Suppressor macrophage treated with lipopolysaccharide for 4 hours (primary cell): ENCODE measurements at places on chromosomes 7 and 10.

GRCh38 chr7:130353196-130353595 is 8.6 kb downstream of the CPA5 start:
- DNase-seq, result no peak

DNA sequence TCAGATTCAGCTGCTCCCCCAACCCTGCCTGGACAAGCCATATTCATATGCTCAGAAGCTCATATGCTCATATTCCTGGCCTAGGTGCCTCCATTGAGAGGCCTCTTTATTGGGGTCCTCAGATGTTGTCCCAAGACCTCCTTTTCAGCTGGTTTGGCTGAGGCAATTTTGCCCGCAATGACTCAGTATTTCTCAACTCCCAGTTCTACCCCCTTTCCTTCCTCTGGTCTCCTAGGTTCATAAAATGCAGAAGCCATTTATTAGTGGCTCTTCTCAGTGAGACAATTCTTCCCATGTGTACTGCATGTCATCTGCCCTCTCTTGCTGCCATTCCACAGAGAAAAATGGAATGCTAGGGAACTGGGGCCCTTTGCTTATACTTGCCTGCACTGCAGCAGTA is 110.7 kb downstream of the INHBA start:
- DNase-seq, result peak; percentile 49

DNA sequence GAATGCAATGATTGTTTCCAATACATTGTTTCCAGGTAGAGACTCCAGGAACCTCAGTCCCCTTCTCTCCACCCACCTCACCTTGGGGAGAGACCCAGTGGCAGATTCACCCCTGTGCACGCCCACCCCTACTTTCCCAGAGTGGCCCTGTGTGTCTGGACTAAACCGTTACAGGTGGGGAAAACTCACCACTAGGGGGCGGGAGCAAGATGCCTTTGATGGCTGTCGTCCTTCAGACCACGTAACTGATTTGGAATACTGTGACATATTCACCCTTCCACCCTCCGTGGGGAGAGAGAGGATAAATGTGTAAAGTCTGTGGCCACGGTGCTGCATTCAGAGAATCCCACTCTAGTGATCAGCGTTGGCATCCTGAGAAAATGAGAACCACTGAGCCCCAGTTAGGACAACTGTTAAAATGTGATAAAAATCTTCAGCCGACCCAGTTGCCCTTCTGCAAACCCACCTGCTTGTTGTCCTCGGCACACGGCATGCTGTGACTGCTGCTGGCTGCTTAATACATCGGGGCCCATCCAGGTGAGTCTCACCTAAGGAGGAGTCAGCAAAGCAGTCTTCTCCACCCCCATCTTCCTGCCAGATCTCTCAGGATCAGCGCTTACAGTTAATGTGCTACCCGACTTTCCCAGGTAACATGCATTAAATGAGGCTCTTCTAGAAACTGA is 41.5 kb upstream of the NMT2 start:
- DNase-seq, result peak; percentile 76

GRCh38 chr10:51170518-51171245 is 96.4 kb downstream of the PRKG1 start:
- no peak for DNase-seq

- no peak for DNase-seq
Observed at GRCh38 chr7:21429786-21430574, 2.1 kb downstream of the SP4 start.

DNA sequence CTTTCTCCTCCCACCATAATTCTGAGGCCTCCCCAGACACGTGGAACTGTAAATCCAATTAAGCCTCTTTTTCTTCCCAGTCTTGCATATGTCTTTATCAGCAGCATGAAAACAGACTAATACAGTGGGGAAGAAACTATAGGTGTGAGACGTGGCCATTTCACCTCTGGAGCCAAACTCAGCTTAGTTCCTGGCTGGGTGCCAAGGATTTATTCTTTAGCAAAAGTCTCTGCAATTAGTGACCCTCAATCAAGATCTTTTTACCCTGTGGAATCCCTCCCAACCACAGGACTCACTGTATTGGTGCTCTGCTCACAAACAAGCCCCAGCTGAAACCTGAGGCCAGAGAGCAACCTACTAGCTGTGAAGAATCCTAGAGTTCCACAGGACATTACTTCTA is 28.1 kb upstream of the SFTPD start:
- DNase-seq, result no peak

DNA sequence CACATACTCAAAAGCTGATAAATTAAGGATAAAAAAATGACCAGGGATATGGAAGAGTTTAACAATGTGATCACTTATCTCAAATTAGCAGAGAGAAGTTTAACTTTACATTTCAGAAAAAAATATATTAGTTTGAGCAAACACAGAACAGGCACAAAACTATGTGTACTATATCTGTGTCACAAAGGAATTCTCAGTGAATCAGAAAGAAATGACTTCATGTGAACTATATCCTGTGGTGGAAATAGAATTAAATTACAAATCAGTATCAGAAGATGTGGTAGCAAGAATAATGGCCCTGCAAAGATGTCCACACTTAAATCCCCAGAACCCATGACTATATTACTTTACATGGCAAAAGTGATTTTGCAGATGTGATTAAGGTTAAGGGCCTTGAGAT is 70.3 kb downstream of the SEC23IP start:
- no peak for DNase-seq

DNA sequence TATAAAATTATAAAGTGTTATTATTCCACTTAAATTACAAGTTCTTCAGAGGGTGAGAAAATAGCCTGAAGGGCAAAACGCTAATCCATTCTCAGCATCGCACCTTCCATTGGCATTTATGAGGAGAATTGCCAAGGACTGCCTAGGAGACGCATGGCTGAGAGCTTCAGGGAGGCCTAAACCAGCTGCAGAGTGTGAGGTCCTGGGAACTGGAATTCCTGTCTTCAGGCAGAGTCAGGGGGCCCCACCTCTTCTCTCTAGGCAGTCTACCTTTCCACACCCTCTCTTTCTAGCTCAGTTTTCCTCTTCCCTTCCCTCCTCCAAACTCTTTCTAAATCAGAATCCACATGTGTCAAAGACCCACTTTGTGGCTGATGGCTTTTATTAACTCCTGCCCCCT is 35.3 kb downstream of the LRRC72 start:
- DNase-seq, result no peak

GRCh38 chr10:123974406-123974805 is 82.8 kb upstream of the CPXM2 start:
- DNase-seq, result peak; percentile 11

DNA sequence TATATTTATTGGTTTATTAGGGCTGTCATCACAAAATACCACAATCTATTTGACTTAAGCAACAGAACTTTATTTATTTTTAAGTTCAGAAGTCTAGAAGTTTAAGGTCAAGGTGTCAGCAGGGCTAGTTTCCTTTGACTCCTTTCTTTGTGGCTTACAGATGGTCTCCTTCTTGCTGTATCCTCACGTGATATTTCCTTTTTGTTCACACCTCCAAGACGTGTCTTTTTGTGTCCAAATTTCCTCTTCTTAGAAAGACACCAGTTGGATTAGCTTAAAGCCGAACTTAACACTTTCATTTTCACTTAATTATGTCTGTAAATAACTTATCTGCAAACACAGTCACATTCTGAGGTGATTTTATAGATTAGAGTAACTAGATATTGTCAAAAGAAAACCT is 631.4 kb upstream of the POT1 start:
- peak; percentile 43 for DNase-seq

DNA sequence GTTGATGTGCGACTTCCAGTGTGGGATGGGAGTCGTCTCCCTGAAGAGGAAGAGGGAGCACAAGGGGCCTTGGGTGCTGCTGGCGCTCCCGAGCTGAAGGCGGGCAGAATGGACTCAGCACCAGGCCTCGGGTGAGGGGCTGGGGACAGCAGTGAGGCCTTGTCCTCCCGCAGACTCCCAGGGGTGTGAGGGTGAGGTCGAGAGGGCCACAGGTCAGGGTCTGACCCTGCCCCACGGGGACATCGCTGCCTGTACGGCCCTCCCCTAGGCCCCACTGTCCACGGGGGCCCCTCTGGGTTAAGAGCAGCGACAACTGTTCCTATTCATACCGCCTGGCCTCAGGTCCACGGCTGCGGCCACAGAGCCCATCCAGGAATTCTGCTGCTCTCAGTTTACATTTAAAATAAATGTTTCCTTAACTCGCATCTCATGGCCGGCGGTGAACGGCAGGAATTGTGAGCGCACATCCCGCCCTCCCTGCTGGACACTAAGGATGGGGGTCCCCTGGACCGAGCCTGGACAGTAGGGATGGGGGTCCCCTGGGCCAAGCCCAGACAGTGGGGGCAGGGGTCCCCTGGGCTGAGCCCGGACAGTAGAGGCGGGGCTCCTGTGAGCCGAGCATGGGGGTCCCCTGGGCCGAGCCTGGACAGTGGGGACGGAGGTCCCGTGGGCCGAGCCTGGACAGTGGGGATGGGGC is 61.7 kb downstream of the PDGFA start:
- DNase-seq, result no peak

GRCh38 chr10:95247881-95248583 is 42.8 kb downstream of the PDLIM1 start:
- DNase-seq, result no peak

- no peak for DNase-seq
Observed at GRCh38 chr7:120278773-120279172, 5.8 kb downstream of the KCND2 start.

DNA sequence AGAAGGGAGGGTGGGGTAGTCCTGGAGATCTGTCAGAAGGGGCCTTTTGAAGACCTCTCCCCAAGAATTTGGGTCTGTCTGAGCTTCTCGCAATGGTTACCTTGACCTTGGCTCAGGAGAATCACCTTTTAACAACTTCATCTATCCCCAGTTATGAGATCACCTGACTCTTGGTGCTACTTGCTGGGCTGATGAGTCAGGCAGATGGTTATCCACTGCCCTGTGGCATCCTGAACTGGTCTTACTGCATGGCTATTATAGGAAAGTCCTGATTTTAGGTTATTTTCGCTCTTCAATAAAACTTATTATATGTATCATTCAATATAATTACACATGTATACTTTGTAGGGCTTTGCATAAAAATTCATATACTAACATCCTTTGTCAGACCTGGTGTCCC is 274.7 kb downstream of the GFRA1 start:
- DNase-seq, result no peak

- peak; percentile 4 for DNase-seq
Observed at GRCh38 chr10:103111031-103111917, 81.8 kb downstream of the NT5C2 start.

DNA sequence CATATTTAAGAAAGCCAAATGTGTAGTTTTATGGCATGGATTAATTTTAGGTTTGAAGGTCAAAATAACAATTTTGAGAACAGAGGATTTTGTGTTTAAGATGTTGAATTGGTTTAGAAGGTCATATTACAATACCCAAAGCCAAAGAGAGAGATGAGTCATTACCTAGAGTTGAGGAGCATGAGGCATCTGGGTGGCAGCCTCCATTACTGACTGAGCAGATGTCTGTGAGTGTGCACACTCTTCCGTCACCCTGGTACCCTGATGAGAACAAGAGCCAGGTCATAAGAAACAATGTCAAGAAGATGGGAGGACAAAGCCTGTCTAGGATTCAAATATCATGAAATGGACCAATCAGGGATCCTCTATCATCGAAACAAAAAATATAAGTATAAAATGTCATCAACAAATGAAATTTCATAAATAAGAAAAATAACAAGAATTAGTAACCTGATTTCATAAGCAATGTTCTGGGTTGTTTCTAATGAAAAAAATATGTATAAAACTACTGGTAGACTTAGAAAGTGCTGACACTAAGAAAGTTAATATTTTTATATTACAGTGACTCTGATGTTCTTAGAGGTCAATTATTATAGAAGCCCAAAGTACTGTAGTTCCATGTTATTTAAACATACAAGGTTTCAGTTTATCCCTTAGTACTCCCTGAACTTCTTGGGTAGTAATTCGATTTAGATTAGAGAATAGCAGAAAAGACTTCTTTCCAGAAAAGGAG is 20.0 kb downstream of the CUBN start:
- DNase-seq, result peak; percentile 46

- DNase-seq, result peak; percentile 85
Observed at GRCh38 chr10:3036155-3037021, 31.0 kb upstream of the PFKP start.

DNA sequence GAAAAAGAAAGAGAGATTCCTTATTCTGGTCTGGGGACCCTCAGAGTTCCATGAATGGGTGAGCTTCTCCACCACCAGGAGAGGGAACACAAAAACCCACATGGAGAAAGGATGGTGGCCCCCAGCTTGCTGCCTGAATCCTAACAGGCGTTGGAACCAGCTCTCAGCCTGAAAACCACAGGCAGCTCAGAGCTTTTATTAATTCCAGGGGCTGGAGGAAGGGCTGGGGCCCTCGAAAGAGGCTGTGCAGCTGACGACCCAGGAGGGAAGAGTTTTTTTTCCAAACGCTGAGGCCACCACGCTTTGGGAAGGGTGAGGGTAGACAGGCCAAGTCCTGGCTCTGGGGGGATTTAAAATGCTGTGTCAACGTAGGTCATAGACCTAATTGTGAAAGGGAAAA is 10.8 kb upstream of the ELN start:
- no peak for DNase-seq

DNA sequence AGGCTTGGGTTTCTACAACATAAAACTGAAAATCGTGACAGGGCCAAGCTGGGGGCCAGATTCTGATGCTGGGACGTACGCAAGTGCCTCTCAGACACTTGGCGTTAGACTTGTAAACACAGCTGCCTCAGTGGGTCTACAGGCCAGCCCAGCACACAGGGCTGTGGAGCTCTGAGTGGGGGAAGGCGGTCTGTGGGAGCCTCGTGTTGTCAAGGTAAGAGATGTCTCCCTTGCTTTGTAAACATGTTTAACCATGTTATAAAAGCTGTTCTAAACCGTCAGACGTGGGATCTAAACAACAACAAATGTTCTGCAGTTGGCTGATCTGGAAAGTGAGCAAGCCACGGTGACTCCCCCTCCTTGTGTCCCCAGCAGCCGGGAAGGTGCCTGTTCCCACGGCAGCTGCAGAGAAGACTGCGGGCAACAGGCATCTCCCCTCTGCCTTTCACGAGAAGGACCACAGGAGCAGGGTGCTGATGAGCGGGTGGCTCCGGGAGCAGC is 67.8 kb downstream of the ZRANB1 start:
- DNase-seq, result no peak

DNA sequence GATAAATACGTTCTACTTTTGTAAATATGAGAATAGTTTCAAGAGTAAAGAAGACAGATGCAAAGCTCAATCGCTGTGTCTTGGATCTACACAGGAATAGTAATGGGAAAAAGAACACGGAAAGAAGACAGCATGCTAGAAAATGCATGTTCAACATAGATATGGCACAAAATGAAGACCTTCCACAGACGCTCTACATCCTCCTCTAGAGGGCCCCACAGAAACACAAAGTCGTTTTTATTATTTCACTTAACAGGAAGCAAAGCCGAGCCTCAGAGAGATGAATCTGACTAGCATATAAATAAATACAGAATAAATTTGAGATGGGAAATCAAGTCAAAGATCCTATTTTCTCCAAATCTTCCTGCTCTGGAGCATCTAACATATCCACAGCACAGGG is 292.6 kb downstream of the PARD3 start:
- peak; percentile 35 for DNase-seq

- peak; percentile 69 for DNase-seq
Observed at GRCh38 chr10:6052247-6053221, 9.6 kb downstream of the IL2RA start.

- peak; percentile 45 for DNase-seq
Observed at GRCh38 chr10:26837139-26837538, 23.6 kb downstream of the ABI1 start.

GRCh38 chr10:96043893-96044715 is 721 bp downstream of the CCNJ start:
- DNase-seq, result peak; percentile 57
